ENCODE measurements at places on chromosomes 12 and 14.

GRCh38 chr12:123997908-123998307, 24.9 kb downstream of the ZNF664 start:
- no peak for DNase-seq

DNA sequence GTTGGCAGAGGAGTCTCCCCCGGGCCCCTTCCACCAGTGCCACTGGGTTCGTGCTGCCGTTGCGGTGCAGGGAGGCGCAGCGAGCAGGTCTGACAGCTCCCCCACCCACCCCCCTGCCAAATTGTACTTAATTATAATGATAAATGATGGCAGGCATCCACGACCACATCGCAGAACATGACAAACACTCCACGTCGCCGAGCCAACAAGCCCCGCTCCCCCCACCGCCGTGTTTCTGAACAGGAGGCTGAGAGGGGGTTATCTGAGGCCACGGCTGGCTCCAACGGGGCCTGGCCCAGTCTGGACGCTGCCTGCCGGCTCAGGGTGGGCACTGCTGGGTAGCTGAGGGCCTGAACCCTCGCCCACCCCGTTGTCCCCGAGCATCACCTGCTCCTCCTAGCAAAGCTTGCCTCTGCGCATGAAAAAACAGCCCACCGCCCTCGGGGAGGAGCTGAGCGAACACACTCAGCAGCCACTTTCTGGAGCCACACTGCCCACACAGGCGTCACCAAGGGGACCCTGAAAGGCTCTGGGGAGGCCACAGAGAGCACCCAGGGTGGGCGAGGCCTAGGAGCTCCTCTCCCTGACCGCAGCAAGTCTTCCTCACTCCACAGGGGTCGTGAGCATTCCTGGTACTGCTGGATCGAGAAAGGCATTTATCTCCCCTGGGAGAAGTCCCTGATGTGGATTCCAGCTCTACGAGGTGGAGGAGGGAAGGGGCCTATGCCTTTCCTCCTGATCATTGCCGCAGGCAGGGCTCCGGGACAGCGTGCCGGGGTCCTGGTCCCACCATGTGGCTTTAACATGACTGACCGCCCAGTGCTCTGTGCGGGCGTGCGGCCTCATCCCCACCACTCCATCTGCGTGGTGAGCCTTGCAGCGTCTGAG, 35.4 kb upstream of the DIO3 start:
- DNase-seq, result no peak

- no peak for DNase-seq
Observed at GRCh38 chr12:130636370-130636769, 79.7 kb downstream of the RIMBP2 start.

- DNase-seq, result no peak
Observed at GRCh38 chr12:51407604-51408003, 16.4 kb upstream of the GALNT6 start.

DNA sequence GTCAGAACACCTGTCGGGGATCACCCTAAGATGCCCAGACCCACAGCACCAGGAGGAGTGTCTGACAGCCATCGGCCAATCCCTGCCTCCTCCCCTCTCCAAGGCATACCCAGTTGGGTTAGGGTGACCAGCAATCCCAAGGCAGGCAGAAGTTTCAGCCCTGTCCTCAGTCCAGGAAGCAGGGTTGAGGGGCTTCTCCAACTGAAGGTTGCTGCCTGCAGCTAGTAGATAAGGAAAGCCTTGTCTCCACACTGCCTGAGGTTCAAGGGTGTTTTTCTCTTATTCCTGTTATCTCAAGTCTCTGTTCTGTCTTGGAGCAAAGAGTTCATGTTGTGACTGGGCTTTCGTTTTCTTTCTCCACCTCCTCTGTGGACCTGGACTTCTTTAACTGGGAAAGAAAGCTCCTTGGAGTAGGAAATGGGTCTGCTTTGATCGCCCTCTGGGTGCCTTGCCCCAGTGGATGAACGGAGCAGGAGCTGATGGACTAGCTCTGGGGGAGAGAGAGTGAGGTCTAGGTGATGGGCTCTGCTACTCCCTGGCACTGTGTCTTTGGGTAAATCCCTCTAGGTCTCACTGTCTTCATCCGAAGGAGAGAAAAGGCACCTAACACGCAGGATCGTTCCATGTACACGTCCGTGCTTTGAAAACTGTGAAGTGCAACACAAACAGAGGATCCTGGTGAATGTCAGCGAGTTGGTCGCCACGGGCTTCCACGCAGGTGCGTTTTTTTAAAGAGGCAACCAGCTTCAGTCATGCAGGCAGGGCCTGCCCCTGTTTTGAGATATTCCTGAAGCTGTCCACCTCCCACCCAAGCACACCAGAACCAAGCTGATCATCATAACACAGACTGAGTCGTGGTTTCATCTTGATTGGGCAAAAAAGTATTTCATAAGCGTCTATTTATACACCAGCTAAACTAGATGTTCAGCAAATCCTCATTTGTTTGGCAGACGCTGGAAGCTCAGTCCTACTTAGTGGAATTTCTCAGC, 52.5 kb upstream of the FOXN3 start:
- DNase-seq, result no peak

- DNase-seq, result no peak
Observed at GRCh38 chr14:69317780-69318179, 57.8 kb downstream of the GALNT16 start.

DNA sequence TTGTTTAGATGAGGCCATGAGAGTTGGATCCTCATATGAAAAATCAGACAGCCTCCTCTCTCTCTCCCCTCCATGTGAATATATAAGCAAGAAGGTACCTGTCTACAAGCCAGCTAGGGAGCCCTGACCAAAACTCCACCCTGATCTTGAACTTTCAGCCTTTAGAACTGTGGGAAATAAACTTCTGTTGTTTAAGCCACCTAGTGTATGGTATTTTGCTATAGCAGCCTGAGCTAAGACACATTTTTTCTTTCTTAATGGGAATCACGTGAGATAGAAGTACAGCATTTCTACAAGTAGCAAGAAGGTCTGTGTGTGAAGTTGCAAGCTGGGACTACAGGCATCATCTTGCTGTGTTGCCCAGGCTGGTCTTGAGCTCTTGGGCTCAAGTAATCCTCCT, 16.3 kb upstream of the ABHD12B start:
- no peak for DNase-seq

DNA sequence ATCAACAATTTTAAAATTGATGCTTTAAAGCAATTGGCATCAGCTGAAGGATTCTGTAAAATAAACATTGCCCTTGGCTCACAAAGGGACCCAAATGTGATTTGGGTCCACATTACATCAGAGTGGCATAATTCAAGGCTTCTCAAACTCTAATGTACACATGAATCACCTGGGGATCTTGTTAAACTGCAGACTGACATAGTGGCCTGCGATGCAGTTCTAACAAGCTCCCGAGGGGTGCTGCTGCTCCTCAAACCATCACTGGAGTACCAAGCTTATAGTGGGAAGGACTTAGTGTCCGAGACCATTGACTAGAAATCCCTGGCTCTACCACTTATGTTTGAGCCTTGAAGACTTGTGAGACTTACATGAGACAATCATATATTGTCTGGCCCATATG, 31.8 kb upstream of the DNM1L start:
- DNase-seq, result no peak

DNA sequence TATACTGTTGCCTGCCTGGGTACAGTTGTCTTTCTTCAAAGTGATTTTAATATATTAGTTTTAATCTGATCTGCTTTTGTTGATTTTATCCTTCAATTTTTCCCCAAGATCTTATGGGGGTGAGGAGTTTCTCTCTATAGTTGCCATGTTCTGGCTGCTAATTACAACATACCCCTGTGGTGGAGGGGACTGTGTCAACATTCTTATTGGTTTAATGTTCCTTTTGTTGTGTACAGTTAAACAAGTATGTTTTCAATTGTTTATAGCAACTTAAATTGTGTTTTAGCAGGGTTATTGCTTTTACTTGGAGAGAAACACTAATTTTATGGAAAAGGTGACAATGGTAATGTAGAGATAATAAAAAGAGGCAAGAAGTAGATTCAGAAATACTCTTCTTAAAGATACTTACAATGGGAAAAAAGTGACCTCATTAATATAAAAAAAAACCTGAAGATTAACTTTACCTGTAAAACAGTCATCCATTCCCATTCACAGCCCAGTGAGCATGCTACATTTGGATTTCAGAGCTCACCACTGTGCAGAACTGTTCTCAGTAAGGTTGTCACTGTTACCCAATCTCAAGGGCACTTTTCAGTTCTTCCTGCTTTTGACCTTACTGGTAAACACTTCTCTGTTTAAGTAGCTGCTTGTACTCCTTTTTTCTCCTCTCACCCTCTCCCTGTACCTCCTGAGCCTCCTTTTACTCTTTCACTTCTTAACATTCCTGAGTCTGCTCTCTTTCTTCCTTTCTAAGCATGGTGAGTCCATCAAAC, 8.1 kb upstream of the LRRK2 start:
- DNase-seq, result no peak

- DNase-seq, result no peak
Observed at GRCh38 chr12:93536766-93537488, 35.5 kb upstream of the SOCS2 start.

- DNase-seq, result no peak
Observed at GRCh38 chr12:27936196-27936595, 36.3 kb downstream of the PTHLH start.

DNA sequence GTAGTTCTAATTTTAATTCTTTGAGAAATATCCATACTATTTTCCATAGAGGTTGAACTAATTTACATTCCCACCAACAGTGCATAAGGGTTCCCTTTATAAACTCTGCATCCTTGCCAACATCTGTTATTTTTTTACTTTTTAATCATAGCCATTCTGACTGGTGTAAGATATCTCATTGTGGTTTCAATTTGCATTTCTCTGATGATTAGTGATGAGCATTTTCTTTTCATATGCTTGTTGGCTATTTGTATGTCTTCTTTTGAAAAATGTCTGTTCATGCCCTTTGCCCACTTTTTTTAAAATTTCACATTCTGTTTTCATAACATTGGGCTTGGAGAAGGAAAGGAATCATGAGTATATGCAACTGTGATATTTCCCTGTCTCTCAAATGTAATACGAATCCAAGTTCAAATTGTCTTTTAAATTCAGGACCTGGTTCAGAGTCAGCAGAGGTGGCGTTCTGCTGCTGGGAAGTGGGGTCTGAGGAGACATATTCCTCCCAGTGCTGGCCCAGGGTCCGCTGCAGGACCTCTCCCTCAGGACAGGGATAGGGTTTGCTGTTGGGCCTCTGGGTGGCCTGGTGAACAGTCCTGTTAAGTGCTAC, 81.2 kb upstream of the ETV6 start:
- no peak for DNase-seq

DNA sequence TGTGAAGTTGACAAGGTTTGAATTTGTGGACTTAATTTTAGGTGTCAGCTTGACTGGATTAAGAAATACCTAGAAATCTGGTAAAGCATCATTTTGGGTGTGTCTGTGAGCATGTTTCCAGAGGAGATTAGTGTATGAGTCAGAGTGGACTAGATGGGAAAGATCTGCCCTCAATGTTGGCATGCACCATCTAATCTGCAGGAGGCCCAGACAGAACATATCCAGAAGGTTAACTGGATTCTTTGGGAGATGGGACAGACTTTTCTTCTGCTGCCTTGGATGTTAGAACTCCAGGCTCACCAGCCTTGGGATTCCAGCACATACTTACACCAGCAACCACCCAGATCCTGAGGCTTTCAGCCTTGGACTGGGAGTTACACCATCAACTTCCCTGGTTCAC, 14.1 kb downstream of the SGPP1 start:
- no peak for DNase-seq

DNA sequence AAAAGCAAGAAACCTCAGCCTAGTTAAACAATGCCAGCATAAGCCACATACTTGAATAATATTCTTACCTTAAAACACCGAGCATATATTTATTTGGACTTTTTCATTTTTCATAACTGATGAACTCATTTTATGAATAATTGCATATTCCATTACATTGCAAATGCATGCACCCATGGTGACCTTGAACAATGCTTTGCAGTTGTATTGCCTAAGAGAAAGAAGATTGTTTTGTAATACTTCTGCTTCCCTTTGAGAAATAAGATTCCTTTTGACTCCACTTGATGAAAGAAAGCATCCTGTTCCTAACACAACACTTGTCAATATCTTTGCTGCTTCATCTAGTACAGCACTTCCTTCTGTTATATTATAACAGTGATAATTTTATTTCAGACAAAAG, 1182.2 kb downstream of the FLRT2 start:
- DNase-seq, result no peak

GRCh38 chr14:49221316-49221715, 364.9 kb downstream of the RPS29 start:
- DNase-seq, result no peak

- no peak for DNase-seq
Observed at GRCh38 chr12:13156277-13156676, 40.2 kb upstream of the EMP1 start.

All from activated CD4-positive, alpha-beta T cell treated with anti-CD3 and anti-CD28 coated beads for 48 hours (primary cell).